ENCODE measurements at places on chromosomes 13 and 19. TPM values are rescaled to one million over a fixed set of nuclear protein-coding genes. Genes with fewer than 3 reads are reported as not detected.

- DNase-seq: no peak
Observed at GRCh38 chr13:90402613-90403012, 944.9 kb upstream of the MIR17HG start.

DNA sequence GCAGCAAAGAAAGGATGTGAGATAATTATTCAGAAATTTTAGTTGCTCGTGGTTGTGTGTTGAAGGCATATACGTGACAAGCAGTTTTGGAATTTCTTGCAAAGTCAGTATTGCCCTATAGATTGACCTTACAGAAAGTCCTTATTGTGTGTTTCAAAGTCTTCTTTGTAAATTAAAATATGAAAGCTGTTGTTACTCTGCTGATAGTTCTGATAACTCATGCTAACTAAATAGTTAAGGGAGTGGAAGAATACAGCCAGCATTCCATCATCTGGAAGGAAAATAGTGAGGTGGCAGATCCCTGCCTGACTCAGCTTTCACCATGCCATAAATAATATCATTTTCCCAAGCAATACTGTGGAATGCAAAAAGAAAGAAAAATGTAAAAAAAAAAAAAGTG, 27.2 kb downstream of the WASF3 start:
- no peak for DNase-seq

DNA sequence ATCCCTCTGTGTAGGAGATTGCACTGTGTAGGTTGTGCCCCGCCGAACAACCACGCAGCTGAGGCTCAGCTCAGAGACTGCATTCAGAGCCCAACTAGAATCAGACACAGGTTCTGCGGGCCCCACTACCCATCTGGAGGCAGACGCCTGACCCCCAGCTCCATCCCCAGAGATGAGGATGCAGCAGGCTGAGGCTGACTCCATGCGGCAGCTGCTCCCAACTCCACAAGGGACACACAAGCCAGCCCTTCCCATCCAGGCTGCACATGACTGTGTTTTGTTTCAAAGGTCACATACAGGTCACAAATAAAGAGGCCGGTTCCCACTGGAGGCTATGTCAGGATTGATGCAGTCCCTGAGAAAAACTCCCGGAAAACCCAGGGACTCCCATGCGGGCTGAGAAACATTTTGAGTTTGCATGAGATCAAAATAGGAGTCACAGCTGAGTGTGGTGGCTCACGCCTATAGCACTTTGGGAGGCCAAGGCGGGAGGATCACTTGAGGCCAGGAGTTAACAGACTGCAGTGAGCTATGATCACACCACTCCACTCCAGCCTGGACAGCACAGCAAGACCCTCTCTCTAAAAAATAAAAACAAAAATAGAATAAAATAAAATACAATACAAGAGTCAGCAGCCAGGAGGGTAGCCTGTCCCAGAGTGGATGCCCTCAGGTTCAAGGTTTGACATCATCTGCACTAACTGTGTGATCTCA, 14.0 kb downstream of the ELL start:
- no peak for DNase-seq

DNA sequence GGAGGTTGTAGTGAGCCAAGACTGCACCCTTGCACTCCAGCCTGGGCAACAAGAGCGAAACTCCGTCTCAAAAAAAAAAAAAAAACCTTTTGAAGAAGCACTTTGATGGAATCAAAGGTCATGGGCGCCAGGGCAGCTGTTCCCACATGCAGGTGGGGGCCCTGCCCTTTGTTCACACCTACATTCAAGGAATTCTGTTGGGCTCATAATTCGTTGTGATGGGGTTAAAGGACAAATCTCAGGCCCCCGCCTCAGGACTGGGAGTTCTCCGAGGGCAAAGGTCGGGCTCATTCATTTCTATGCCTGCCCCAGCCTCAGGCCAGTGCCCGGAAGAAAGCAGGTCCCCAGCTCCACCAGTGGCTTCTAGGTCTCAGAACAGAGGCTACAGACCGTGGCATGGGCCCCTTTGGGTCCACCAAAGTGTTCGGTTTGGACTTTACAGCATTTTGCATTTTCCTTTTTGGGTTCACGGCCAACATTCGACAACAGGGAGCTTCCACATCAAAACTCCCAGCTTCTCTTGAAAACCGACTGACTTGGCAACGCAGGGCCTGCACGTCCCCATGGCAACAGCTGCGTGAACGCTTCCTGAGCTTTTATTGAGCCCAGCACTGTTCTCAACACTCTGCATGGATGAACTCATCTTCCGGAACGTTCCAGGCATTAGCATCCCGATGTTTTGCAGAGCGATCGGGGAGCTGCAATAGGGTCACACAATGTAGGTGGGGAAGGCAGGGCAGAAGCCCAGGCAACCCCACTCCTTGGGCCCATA, 10.1 kb upstream of the GTF2F1 start:
- DNase-seq: no peak

DNA sequence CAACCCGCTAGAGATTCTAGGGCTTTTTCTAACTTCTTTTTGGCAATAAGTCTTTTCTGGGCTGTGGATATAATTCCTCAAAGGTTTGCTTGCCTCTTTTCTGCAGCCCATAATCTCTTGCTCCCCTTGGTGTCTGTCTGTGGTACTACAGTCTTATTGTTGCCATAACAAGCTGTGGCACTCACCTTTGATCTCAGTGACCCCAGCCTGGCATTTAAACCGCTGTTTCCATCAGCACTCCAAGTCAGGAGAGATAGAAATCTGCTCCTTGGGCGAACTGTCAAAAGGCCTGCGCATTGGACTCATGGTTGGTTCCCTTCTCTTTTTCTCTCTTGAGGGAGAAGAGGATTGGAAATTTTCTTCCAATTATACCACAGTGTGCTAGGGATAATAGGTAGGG, 14.5 kb upstream of the MPHOSPH8 start:
- peak; percentile 29 for DNase-seq

- peak; percentile 94 for DNase-seq
Observed at GRCh38 chr19:41934849-41935374, 6.7 kb upstream of the ERFL start.

DNA sequence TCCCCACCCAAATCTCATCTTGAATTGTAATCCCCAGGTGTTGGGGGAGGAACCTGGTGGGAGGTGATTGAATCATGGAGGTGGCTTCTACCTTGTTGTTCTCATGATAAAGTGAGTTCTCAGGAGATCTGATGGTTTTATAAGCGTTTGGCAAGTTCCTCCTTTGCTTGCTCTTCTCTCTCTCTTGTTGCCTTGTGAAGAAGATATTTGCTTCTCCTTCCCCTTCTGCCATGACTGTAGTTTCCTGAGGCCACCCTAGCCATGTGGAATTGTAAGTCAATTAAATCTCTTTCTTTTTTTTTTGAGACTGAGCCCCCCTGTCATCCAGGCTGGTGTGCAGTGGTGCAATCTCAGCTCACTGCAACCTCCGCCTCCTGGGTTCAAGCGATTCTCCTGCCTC, 34.4 kb downstream of the VSTM1 start:
- DNase-seq: no peak

DNA sequence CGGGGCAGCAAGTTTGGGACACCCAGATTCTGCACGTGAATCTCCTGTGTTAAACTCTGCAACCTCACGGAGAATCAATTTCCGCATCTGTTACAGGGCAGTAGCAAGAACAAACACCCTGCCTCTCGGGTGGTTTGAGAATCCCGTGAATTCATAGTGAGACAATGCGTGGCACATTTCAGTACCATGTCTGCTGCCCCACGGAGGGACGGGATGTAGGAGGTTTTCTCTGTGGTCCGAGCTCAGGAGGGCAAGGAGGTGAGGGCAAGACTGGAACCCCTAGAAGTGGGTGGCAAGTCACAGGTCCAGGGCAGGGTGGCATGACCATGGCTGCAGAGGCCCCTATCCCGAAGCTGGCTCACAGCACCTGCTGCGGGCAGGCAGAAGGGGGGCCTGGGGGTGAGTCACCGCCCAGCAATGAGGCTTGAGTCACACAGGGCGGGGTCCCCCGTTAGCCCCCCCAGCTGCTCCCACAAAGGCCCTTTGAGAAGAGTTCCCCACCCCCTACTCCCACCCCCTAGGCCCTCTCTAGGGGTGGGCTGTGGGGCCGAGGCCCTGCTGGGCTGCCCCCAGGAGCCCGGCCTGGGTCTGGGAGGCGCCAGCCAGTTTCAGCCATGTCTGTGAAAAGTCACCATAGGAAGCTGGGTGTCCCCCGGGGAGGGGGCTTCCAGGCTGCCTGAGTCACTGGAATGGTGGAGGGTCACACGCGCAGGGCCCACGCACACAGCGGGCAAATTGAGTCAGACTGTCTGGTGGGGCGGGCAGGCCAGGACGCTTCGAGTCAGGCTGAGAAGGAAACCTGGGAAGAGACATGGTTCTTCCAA, 25.8 kb upstream of the NANOS3 start:
- DNase-seq: peak; percentile 50

GRCh38 chr13:40772765-40773473, 1.9 kb upstream of the MRPS31 start:
- no peak for DNase-seq

DNA sequence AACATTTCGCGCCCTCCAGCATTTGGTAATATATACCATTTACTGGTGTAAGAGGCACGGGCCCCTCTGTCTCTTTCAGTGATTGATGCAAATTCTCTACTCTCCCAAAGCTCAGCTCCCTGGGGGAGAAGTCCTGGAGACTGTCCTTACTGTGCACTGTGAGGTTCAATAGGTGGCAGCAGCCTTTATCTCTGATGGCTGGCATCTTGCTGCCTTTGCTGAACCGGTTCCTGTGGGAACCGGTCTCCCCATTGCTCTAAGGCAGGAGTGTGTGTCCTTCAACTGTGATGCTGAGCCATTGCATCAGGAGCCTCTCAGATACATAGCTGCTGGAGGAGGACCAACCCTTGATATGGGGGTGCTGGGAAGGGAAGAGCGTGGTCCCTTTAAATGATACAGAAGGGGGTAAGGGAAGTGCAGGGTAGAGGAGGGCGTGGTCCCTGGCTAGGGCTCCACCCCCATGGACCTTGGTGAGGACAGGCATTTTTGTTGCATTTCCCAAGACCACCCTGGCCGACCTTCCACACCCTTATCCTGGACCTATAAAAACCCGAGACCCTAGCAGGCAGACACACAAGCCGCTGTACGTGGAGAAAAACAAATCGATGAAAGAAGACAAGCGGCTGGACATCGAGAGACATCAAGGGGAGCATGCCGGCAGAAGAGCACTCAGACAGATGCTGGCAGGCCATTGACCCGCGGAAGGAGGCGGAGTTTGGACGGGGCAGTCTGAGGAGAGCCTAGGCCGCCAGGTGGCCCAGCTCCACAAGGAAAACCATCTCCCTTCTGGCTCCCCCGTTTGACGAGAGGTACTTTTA, 41.1 kb upstream of the GTF3A start:
- no peak for DNase-seq

DNA sequence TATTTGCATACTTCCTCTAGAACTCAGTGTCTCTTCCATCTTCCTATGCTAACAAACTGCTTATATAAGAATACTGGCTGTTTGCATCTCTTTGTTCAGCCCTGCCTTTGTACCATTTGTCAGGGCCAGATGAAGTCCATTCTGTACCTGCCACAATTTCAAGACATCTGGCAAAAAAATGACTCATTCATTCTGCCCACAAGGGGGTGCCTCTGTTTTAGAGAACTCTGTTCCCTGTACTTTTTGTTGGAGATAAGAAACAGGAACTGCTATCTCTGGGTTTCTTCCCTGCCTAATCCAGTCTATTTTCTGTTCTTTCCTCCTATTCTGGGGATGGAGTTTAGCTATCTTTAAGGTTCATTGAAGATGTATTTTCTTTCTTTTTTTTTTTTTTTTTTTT, 23.0 kb downstream of the ZNF568 start:
- no peak for DNase-seq

DNA sequence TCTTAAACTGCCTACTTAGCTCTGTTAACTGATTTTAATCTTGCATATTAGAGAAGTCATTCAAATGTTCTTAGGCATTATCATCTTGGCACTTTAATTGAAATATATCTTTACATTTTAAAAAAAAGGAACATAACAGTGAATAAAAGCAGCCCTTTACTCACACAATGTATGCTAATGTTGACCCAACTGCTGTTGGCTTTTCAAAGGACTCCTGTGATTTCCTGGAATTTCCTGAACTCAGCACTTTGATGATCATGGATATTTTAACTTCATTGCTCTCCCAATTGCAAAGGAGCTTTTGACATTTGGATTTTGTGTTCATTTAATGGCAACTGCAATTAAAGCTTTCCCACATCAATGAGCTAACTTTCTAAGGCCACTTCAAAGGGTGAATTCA, 1230.3 kb downstream of the DIAPH3 start:
- DNase-seq: no peak

DNA sequence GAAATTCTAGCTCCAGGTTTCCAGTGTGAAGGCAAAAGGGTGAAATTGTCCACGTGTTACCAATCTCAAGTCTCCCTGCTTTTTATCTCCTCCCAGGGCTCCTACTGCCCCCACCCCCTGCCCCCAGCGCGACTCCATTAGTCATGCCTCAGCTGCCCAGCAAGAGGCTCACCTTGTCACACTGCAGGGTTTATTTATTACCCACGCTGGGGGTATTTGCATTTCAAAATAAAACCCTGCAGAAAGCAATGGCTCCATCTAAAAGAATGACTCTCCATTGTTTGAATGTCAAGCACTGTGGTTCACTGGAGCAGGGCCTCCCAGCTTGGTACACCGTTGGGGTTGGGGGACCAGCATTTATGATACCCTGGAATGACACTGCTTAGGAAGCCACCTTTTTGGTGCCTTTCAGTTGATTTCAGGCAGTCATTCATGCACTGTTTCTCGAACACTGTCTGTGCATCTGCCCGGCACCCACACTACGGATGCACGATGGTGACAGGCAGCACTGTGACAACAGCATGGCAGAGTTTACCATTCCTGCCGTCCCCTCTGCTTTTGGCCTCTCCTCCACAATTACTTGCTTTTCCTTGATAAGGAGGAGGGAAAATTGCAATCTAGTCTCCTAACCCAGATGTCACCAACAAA, 9.9 kb upstream of the POP4 start:
- DNase-seq: no peak

DNA sequence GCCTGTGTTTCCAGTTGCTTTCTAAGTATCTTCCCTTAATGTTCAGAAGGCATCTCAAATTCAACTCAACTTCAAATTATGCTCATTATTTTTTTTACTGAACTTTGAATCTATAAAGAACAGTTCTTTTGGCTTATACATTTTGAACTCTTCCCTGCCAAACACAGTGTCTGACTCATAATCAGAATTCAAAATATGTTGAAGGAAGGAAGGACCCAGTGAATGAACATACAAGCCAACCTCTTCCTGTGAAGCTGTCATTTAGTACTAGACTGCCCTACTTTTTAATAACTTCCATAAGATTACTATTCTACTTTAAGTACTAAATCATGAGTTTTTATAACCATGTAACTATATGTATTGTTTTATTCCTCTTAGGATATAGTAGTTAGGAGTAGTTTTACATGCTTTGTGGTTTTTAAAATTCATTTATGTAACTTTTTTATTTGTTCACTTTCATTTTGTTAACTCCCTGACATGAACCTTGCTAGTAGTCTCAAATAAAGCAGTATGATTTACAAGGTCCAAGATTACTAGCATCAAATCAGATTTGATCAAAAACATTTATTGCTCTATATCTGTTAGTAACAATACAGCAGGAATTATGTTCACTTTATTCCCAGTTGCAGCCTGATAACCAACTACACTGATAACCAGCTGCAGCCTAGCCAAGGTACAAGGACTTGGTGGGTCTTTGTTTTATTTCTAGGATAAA, 6.4 kb downstream of the NUDT15 start:
- no peak for DNase-seq

GRCh38 chr13:97395447-97396136, 38.4 kb upstream of the RAP2A start:
- no peak for DNase-seq

- DNase-seq: no peak
Observed at GRCh38 chr13:48816700-48817099, 159.0 kb upstream of the FNDC3A start.

The RNF6 gene
- total RNA-seq: 38.2 TPM

The TTYH1 gene
- total RNA-seq: not detected

The CYP4F8 gene
- not detected for total RNA-seq

The ZNF667 gene
- 0.49 TPM for total RNA-seq

The PPM1N gene
- 2.3 TPM for total RNA-seq

The FCHO1 gene
- 56.8 TPM for total RNA-seq

The MTUS2 gene
- not detected for total RNA-seq
